ENCODE measurements at places on chromosomes 12 and 14.

DNA sequence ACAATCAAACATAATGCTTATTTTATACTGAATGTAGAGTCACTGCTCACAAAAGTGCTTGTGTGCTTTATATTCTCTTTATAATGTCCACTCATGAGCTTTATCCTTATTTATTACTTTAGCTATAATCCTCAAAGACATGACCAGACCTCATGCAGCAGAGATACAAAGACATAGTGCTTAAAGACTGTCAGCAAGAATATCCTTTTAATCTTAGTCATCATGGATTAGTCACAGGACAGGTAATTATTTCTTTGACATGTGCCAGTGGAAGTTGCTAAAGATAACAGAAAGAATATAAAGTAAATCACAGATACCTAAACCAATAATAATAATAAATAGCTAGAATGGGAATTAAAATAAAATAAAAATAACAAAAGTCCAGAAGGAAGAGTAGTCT, 707.5 kb downstream of the BCL11B start:
- no peak for DNase-seq

DNA sequence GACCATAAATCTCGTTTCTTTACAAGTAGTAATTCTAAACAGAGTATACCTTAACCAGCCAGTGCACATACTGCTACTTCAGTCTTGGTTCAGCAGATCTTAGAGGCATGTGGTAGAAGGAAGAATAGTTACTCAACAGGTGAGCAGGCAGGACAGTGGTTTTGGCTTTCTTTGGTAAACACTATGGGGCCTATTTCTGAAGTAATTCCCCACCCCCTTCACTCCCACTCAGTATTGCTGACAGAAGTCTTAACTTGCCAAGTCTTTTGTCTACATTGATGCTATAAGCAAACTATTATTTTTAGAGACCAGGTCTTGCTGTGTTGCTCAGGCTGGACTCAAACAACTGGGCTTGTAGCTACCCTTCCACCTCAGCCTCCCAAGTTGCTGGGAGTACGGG, 68.5 kb downstream of the FBXO34 start:
- peak; percentile 23 for DNase-seq

- peak; percentile 84 for DNase-seq
These were observed 96.1 kb downstream of the PLXNC1 start for GRCh38 chr12:94244165-94245133.

GRCh38 chr12:89707703-89708564, 704 bp downstream of the ATP2B1 start:
- peak; percentile 48 for DNase-seq

DNA sequence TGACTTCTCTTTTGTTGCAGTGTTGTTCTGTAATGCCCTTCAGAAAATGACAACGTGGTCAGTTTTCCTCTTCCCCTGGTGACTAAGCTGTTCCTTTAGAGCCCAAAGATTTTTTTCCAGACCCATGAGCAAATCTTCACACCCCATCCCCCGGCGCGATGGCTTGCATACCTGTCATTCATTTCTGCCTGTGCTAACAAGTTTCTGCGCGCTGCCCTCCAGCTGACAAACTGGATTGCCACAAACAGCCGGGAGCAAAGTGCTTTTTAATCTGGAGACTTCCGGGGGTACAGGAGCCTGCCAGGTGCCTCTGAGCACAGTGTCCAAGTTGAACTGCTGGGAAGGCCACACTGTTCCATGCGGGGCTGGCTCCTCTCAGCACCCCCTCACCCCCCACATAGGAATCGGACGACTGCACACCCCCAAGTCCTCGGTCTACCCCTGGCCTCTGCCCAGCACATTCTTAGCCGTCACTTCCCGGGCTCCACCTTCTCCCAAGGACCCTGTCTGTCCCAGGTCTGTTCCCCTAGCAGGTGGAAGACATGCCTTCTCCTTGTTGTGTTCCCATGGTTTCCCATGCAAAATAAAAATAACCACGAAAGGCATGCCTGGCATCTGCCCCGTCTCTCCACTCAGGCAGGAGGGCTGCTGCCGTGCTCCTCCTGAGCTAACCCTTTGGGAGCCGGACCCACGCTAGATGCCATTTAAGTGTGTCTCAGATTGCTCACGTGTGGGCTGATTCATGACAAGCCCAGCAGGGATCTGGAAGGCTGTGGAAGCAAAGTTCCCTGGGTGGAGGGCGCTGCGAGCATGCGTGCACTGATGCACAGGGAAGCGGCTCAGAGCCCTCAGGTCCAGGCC, 14.1 kb downstream of the RILPL1 start:
- DNase-seq: peak; percentile 83

DNA sequence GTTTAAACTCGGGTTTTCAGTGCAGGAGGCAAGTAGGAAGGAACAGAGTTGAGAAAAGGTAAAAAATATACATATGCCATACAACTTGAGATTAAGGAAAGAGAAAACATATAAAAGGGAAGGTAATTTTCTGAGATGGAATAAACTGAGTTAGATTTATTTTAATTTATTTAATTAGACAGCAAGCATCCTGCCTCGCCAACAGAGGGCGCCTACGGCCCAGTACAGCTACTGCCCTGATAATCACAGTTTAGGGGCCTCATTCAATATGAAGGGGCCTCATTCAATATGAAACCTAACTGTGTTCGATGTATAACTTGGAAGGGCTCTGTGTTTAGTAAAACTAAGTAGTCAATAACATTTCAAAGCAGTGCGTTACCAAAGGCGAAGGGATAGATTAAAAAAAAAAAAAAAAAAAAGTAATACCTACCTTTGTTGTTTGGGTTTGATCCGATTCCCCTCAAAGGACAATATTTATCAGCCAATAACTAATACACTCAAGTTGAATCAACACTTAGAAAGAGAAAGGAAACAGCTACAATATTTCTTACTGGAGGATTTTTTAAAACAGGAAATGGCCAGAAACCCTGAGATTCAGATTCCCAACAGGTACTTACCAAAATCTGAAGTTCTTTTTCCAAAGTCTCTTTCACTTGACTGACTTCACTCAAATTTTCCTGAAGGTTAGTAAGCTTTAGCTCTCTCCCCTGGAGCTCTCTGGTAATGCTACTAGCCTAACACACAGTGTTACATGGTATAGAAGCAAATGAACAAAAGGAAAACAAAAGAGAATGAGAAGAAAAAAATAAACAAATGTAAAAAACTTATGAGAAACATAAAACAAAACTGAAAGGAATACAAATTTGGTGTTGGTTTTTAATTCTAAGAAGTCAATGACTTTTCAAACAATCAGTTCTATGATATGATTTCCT, 70.0 kb upstream of the VPS33A start:
- DNase-seq: peak; percentile 57

DNA sequence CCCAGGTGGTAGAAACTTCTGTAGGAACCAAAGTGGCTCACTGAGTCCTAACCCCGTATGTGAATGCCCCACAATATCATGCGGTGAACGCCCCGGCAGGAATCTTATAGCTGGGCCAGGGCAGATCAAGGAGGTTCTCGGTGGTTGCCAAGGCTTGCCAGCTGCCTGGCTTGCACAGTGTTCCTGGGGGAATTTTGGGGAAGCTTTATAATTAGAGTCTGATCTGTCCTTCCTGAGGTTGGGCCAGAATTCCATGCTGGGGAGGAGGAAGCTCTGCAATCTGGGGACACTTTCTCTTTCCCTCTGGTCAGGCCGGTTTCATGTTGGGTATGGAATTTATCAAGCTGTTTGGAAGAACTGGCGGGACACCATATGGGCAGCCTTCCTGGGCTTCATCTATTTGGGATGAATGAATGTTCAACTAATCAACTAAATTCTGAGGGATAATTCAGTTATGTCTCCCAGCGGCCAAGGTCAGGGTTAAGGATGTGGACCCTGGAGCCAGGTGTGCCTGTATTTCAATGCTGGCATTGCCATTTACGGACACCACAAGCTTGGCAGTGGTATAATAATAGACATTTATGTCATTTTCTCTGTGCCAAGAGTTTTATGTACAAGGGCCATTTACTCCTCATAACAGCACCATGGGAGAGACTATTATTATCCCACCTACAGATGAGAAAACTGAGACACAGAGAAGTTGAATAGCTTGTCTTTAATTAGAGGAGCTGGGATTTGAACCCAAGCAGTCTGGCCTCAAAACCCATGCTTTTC, 54.3 kb downstream of the SVOP start:
- no peak for DNase-seq

DNA sequence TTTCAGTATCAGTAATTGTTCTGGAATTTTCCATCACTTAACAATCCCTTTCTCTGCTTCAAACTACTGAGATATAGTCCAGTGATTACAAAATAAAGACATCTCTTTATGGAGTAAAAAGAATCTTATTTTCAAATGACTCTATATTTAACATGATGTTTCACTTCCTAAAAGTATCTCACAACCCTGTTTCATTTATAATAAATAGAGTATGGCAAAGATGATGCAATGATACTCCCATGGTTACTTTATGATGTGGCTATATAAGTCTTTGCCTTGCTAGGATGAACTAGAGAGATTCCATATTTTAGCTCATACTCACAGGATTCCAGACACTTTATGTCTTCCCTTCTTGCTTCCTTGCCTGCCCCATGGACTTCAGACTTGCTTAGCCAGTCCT, 953.5 kb upstream of the MDGA2 start:
- DNase-seq: no peak

DNA sequence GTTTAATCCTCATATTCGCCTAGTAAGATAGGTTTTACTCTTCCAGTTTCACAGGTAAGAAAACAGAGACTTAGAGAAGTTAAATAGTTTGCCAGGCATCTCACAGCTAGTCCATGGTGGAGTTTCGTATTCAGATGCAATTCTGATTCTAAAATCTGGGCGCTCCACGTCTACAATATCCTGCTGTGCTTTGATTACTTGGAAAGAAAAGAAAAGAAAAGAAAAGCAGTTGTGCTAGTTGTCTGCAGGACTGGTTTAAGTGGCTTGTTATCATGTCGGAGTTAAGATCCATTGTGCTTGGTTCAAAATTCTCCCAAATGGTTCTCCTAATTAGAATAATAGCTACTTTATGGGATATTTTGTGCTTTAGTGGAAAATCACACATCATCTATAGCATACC, 18.6 kb downstream of the AKAP3 start:
- no peak for DNase-seq

- no peak for DNase-seq
These were observed 377 bp upstream of the TIMELESS start for GRCh38 chr12:56449622-56449984.

- DNase-seq: no peak
These were observed 14.2 kb upstream of the PLEK2 start for GRCh38 chr14:67426161-67426560.

- DNase-seq: no peak
These were observed 28.4 kb downstream of the HSPB8 start for GRCh38 chr12:119207063-119207560.

- peak; percentile 60 for DNase-seq
These were observed 97.9 kb downstream of the RERGL start for GRCh38 chr12:17992002-17992656.

DNA sequence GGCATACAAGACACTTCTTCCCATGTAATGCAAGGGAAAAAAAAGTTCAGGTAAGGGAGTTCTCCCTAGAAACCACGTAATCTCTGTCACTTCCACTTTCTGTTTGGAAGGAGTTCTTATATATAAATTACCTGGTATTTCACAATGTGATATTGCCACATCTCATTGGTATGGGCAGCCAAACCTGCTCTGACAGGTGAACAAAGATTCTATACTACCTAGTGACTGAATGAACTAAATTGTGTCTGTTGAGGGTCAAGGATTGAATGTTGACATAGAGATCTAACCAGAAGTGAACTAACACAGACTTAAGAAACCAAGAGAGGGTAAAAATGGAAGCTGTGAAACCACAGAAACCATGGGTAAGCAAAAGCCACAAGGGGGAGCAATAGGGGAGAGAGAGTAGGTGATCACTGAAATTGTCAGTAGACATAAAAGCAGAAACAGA, 161.3 kb downstream of the RPL10L start:
- DNase-seq: peak; percentile 16

GRCh38 chr12:104575442-104576186, 118.9 kb downstream of the CHST11 start:
- peak; percentile 50 for DNase-seq

DNA sequence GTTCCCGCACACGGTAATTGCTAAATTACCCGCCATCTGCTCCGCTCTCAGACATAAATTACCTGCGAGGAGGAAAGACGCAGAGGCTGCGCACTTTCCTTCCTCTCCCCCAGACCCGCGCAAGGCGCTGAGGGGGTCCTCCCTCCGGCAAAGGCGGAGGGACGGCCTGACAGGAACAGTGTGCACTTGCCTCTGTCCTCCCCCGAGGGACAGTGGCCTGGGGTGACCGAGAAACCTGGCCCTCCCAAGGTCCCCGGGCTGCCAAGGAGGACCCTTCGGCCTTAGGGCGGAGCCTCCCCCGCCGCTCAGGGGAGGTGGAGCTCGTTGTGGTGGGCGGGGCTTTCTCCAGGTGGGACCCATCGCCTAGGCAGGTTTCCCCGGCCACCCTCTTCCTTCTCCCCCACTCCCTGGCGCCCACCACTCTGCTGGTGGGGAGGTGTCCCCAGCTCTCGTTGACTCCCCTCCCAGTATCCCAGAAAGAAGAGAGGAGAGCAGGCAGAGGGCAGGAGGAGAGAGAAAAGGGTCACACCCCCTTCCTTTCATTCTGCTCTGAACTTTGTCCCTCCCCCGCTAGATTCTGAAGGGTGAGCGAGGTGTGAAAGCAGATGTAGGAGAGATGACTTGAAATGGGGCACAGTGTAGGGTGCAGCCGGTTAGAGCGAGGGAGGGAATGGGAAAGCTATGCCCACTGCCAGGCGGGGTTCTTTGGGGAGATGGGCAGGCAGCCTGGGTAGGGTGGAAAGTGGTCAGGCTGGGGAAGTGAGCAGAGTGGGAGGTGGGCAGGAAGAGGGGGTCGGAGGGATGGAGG, 11.4 kb upstream of the CALCOCO1 start:
- no peak for DNase-seq

DNA sequence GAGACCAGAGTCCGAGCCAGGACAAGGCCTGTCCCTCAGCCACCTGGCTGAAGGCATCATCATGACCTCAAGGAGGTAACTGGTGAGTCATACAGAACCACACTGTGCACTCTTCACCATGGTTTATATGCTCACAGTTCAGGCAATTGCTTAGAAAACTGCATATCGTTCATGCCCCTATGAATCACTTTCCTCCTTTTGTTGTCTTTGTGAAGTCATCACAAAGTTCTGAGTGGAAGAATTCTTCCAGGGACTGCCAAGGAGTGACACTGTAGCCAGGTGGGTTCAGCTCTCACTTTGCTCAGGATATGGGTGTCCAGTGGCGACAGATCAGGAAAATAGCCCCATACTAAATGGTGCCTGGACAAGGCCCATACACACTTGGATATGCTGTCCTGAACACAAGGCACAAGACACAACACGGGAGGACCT, 92.5 kb downstream of the DPF3 start:
- DNase-seq: no peak

DNA sequence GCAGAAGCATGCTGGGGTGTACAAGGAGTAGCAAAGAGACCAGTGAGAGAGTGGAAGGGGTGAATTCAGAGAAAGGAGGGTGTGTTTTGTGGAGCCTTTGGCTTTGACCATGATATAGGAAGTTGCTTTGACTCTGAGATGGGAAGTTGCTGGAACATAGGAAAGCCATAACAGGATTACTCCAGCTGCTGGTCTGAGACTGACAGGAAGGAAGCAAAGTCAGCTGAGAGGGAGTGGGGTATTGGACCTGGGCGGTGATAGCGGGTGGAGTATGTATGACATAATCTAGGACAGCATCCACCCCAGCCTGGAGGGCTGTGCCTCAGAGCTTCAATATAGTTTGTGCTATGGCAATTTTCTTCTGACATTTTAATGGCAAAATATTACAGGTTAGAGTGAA, 324.4 kb downstream of the PDZRN4 start:
- peak; percentile 26 for DNase-seq
